ENCODE measurements at places on chromosomes 12 and 14. TPM values are rescaled to one million over a fixed set of nuclear protein-coding genes. Genes with fewer than 3 reads are reported as not detected.

DNA sequence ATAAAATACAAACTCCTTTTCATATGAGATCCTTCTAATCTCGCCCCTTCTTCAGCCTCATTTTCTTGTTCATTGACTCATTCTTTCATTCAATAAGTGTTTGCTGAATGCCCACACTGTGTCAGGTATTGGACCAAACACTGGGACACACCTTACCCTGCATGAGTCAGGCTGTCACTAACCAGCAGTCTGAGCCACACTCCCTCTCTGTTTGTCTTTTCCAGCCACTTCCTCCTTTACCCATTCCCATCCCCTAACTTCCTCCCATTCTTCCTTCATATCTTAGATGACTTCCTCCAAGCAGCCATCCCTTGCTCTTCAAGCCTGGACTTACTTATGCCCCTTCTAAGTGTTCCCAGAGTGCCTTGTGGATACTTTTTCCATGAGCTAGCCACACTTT is 27.0 kb upstream of the HIF1A start:
- no peak for DNase-seq
- H3K36me3 ChIP-seq, result peaks cover 3% of the 10 kb centered on the region
- peaks cover 32% of the 10 kb centered on the region for H3K4me1 ChIP-seq
- no peak overlapping the region for H3K4me3 ChIP-seq
- H3K27ac ChIP-seq, result no peak overlapping the region

GRCh38 chr12:48510111-48510510 is 15.3 kb upstream of the OR8S1 start:
- no peaks in the 10 kb centered on the region for H3K36me3 ChIP-seq
- H3K4me3 ChIP-seq, result no peak overlapping the region
- no peak for DNase-seq
- H3K27me3 ChIP-seq, result peaks cover 14% of the 10 kb centered on the region
- H3K27ac ChIP-seq, result no peak overlapping the region
- H3K4me1 ChIP-seq, result no peaks in the 10 kb centered on the region

GRCh38 chr12:39451977-39452376 is 9.1 kb upstream of the KIF21A start:
- H3K4me1 ChIP-seq, result no peaks in the 10 kb centered on the region
- DNase-seq, result no peak
- H3K36me3 ChIP-seq, result no peaks in the 10 kb centered on the region
- no peak overlapping the region for H3K27ac ChIP-seq
- peaks cover 5% of the 10 kb centered on the region for H3K27me3 ChIP-seq
- no peak overlapping the region for H3K4me3 ChIP-seq

- peaks cover 2% of the 10 kb centered on the region for H3K36me3 ChIP-seq
- no peak for DNase-seq
- H3K27ac ChIP-seq, result no peak overlapping the region
- no peak overlapping the region for H3K4me3 ChIP-seq
Measured at GRCh38 chr12:124689631-124690030, 122.2 kb upstream of the NCOR2 start.

DNA sequence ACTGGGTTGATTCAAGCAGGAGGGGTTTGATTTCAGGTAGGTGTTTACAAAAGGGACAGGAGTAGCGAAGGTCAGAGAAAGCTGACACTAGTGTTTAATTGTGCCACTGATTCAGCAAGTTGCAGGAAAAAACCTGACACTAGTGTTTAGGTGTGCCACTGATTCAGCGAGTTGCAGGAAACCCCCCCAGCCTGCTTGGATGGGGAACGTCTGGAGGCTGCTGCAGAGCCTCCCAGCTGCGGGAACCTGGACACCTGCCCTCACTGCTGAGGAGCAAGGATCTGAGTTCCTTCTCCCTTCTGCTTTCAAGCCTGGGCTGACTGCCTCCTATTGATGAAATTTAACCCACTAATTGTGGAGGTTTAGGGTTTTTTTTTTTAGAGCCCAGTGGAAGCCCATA is 84.2 kb downstream of the AVPR1A start:
- no peaks in the 10 kb centered on the region for H3K27me3 ChIP-seq
- no peak overlapping the region for H3K27ac ChIP-seq
- H3K4me1 ChIP-seq, result no peaks in the 10 kb centered on the region
- H3K36me3 ChIP-seq, result no peaks in the 10 kb centered on the region

GRCh38 chr12:68953536-68953935 is 20.6 kb upstream of the CPM start:
- peaks cover under 1% of the 10 kb centered on the region for H3K36me3 ChIP-seq
- no peak for DNase-seq
- no peaks in the 10 kb centered on the region for H3K27me3 ChIP-seq
- no peak overlapping the region for H3K27ac ChIP-seq

DNA sequence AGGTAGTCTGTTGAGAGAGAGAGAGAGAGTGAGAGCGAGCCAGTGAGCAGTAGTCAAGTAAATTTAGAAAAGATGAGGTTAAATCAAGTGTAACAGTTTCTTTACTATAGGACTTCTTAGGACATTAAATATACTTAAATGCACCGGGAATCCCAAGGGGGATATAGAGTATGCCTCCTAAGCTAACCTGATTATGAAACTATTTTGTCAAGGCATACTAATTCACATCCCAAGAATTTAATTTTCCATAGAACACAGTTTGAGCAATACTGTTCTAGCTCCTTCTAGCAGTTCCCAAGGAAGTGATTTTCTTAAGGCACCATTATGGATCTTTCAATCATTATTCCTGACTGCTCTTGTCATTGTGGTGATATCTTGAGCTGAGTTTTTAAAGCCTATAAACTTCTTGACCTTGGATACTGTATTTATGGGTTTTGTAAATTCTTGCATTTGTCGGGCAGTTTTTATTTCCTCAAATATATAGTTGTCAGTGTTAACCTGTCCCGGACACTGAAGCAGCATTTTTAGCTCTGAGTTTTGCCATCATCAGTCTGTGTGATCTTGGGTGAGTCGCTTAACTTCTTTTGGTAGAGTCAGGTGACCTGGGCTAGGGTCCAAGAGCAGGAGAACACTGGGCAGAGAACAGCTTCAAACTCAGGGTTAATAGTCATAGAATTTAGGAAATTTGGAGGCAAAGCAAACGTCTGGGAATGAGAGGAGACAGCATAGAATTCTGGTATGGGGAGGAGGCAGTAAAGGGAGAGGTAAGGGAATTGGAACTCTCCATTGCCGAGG is 196.5 kb upstream of the FRMD6 start:
- no peaks in the 10 kb centered on the region for H3K36me3 ChIP-seq
- no peaks in the 10 kb centered on the region for H3K4me1 ChIP-seq
- no peak overlapping the region for H3K4me3 ChIP-seq
- H3K27ac ChIP-seq, result no peak overlapping the region
- no peak for DNase-seq

GRCh38 chr14:33062476-33062875 is 123.8 kb downstream of the NPAS3 start:
- H3K27me3 ChIP-seq, result no peaks in the 10 kb centered on the region
- no peak for DNase-seq
- H3K36me3 ChIP-seq, result no peaks in the 10 kb centered on the region
- H3K27ac ChIP-seq, result no peak overlapping the region
- H3K4me3 ChIP-seq, result no peak overlapping the region

DNA sequence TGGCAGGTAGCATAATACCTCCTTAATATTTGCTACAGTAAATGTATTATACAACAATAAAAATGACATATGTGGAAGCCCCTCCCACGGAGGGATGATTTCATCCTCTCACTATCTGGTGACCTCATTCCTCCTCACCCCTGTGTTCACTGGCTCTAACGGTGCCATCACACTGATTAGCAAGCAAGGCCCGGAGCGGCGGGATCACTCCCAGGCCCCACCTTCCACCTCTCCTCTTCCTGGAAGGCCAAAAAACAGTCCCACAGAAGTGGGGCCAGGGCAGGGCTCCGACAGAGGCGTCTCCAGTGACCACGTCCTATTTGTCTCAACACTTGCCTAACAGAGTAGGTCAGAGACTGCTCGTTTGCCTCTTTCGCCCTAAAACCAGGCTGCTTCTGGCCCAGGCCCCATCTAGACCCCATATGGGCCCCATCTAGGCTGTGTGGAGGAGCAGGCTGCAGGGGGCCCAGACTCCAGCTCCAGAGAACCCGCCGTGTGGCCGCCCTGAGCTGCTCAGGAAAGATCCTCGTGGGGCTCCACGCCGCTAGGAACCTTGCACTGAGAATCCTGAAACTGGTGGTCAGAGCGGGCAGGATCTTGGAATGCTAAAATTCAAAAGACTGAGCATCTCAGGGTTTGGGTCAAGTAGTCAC is 3.7 kb downstream of the SELPLG start:
- peak overlapping the region; percentile 99 for H3K4me3 ChIP-seq
- DNase-seq, result peak; percentile 74
- peaks cover 55% of the 10 kb centered on the region for H3K4me1 ChIP-seq
- H3K27me3 ChIP-seq, result no peaks in the 10 kb centered on the region
- peak overlapping the region; percentile 100 for H3K27ac ChIP-seq
- peaks cover 77% of the 10 kb centered on the region for H3K36me3 ChIP-seq

- no peaks in the 10 kb centered on the region for H3K27me3 ChIP-seq
- H3K4me1 ChIP-seq, result no peaks in the 10 kb centered on the region
- DNase-seq, result no peak
- no peak overlapping the region for H3K27ac ChIP-seq
- H3K4me3 ChIP-seq, result no peak overlapping the region
- H3K36me3 ChIP-seq, result no peaks in the 10 kb centered on the region
Measured at GRCh38 chr12:39127401-39127800, 222.0 kb upstream of the CPNE8 start.

GRCh38 chr12:46222636-46223035 is 46.2 kb downstream of the SLC38A1 start:
- H3K4me3 ChIP-seq, result peak overlapping the region; percentile 36
- peak overlapping the region; percentile 95 for H3K27ac ChIP-seq
- peaks cover 80% of the 10 kb centered on the region for H3K4me1 ChIP-seq
- H3K36me3 ChIP-seq, result peaks cover 94% of the 10 kb centered on the region
- H3K27me3 ChIP-seq, result no peaks in the 10 kb centered on the region
- DNase-seq, result no peak

The MYF5 gene
- not detected for total RNA-seq

The KRT7 gene
- total RNA-seq, result 9.3 TPM

Data from activated CD4-positive, alpha-beta memory T cell treated with anti-CD3 and anti-CD28 coated beads, Interleukin-2, amount 10 ng/mL, durations not matched to agents 7 days and 5 days (primary cell).